ENCODE measurements at places on chromosomes 6 and 20.

- no peak for DNase-seq
Measured at GRCh38 chr6:63785006-63785405, 149.4 kb downstream of the PHF3 start.

- no peak for DNase-seq
Measured at GRCh38 chr6:101760843-101761621, 367.5 kb downstream of the GRIK2 start.

DNA sequence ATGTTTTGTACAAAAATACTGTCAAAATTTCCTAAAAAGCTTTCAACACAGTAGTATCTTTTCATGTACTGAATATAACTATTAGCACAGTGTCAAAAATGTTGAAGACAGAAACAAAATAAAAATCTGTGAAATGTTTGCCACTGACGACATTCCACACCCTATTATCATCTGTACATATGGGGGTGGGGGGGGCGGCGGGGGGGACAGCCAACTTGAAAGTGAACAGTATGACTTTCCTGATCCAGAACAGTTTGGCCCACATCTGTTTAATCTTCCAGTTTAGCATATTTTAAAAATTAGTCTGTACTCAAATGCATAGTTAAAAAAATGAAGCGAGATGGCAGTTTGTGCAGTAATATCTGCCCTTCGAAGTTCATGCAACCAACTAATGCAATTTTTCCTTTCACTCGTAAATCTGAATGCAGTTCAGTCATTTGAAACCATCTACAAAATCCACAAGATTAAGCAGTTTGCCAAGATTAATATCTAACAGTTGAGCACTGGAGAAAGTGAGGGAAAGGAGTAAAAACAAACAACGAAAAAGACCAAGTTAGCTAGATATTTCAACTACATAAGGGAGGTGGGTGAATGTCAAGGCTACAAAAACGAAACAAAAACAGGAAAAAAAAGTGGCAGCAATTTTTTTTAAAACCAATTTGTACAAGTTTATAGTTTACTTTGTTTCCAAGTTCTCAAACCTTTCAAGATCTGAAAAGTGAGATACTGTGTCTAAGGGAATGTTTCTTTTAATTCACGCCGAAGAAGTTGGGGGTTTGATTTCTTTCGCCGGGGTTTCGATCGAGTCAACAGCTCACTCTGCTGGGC, 1.9 kb downstream of the CITED2 start:
- DNase-seq: peak; percentile 7

- no peak for DNase-seq
Measured at GRCh38 chr20:52349806-52350205, 158.2 kb upstream of the ZFP64 start.

DNA sequence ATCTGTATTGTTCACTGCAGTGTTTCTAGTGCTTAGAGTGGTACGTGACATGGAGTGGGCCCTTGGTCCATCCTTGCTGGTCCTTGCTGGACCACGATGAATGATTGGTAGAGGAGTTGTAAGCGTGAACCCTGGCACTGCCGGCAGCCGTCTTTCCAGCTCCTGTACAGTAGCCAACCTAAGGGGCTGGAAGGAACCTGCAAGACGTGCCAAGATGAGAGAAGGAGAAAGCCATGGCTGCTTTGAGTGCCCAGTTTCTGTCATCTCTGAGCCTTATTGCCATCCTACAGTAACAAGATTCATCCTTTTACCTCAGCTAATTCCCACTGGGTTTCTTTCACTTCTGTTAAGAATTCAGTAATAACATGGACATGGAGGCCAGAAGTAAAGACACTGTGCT, 5.9 kb downstream of the DHX35 start:
- no peak for DNase-seq

- peak; percentile 59 for DNase-seq
Measured at GRCh38 chr6:107114926-107115694, at the start of gene BEND3. TSS of gene BEND3 (minus strand) at chr6:107115515. CDS start at chr6:107099285, 16,230 bp downstream.

All from CD4-positive, alpha-beta T cell treated with Interleukin-1 beta for 1 hour (primary cell).